IMR-90 (cell line): ENCODE measurements at places on chromosomes 1 and 21.

- no peak for DNase-seq
Measured at GRCh38 chr1:1529321-1529720, 11.1 kb downstream of the TMEM240 start.

GRCh38 chr1:11736746-11737639, 1.1 kb downstream of the AGTRAP start:
- DNase-seq, result peak; percentile 79

GRCh38 chr1:150969626-150970025, 5.0 kb downstream of the CERS2 start:
- DNase-seq, result no peak

DNA sequence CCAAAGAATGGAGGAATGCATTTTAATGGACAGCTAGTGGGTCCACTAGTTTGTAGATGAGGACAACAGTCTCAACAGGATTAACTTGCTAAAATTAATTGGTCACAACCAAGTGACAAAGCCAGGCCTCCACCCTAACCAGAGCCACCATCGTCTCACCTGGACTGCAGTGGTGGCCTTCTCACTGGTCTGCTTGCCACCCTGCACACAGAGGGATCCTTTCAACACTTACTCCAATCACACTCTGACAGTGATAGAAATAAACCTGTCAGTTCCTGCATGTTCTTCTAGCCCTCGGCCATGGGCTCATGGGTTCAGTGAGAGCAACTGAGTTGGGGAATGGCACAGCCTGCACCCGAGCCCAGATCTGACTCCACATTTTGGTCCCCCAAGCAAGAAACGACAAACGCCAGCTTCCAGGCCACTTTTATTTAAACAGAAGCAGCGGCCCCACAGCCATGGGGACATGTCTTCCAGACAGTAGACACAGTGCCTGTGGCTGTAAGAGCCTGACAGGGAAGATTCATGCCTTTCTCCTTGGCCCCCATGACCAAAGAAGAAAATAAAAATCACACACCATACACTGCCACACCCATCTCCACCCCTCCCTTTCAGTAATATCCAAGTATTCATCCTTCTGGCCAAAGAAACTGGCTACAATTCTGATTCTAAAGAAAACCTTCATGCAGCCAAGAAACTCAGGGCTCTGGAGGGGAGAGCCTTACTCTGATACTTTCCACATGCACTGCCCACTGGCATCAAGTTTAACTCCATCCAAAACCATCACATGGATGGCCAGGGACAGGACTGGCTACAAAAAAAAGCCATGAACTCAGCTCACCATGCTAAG, 37.6 kb downstream of the DHCR24 start:
- no peak for DNase-seq

GRCh38 chr1:221594576-221594975, 147.3 kb downstream of the DUSP10 start:
- no peak for DNase-seq

GRCh38 chr1:53580009-53580400, 120.8 kb downstream of the DMRTB1 start:
- no peak for DNase-seq

GRCh38 chr1:10474613-10475507, at the start of gene PEX14:
Gene PEX14 (plus strand): TSS chr1:10474950. CDS start chr1:10474967, 17 bp downstream.
- peak; percentile 75 for DNase-seq

GRCh38 chr1:4591926-4592325, 62.5 kb upstream of the AJAP1 start:
- no peak for DNase-seq

DNA sequence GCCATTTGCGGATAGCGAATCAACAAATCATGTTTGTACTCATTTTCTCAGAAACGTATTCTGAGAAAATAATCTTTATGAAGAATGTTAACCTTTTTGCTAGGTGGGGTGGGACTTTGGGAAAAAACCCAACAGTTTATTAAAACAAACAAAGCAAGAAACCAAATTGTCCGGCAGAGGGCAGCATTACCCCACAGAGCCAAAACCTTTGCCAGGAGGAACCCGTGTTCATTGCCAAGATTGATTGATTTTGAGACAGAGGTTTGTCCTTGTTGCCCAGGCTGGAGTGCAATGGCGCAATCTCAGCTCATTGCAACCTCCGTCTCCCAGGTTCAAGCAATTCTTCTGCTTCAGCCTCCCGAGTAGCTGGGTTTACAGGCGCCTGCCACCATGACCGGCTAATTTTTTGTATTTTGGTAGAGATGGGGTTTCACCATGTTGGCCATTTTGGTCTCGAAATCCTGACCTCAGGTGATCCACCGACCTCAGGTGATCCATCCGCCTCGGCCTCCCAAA, 70.8 kb upstream of the RHOU start:
- peak; percentile 50 for DNase-seq

- no peak for DNase-seq
Measured at GRCh38 chr1:23171181-23171755, 2.6 kb upstream of the LUZP1 start.

GRCh38 chr1:171545523-171545922, 60.2 kb downstream of the PRRC2C start:
- DNase-seq, result no peak
